Stimulated activated CD4-positive, alpha-beta T cell treated with anti-CD3 and anti-CD28 coated beads, Interleukin-15, amount 100 ng/mL, for 1 hour (primary cell): ENCODE measurements at places on chromosomes 4 and X.
A peak's percentile ranks its signal among the peaks of the same experiment; 100 is the strongest.

- no peak for DNase-seq
Observed at GRCh38 chr4:15951781-15952180, 11.2 kb downstream of the FGFBP2 start.

DNA sequence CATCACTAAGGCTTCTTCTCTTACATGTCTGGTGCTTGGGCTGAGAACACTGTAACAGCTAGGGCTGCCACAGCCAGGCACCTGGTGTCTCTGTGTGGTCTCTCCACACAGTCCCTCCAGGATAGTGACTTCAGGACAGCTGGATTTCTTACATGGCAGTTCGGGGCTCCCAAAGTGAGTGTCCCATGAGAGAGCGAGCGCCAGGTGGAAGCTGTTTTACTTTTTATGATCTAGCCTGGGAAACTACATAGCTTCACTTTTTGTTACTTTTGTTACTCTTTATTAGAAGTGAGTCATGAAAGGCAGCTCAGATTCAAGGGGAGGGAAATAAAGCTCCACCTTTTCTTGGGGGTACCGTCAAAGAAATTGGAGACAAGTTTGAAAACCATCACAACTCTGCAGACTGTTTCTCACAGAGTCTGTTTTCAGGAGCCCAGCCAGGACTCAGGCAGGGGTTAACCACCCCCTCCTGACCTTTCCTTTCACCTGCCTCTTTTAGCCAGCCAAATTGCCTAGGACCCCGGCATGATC, 373.0 kb downstream of the MID1IP1 start:
- no peak for DNase-seq

- no peak for DNase-seq
Observed at GRCh38 chr4:2931512-2932301, 31.5 kb downstream of the NOP14 start.

DNA sequence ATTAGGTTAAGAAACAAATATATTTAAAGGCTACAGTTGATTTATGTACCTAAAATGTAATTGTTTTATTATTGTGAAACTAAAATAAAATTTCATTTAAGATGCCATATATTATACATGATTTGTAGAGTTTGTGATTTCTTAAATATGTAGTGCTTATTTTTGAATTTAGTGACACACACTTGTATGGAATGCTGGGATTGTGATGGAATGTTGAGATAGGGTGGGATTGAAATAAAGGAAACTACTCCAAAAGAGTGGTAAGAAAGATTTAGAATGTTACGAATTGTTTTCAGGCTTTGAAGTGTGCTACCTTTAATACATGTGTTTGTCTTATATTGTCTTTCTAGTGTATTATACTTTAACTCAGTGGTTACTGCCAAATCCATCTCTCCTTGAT, 330.3 kb upstream of the PITX2 start:
- DNase-seq, result no peak

DNA sequence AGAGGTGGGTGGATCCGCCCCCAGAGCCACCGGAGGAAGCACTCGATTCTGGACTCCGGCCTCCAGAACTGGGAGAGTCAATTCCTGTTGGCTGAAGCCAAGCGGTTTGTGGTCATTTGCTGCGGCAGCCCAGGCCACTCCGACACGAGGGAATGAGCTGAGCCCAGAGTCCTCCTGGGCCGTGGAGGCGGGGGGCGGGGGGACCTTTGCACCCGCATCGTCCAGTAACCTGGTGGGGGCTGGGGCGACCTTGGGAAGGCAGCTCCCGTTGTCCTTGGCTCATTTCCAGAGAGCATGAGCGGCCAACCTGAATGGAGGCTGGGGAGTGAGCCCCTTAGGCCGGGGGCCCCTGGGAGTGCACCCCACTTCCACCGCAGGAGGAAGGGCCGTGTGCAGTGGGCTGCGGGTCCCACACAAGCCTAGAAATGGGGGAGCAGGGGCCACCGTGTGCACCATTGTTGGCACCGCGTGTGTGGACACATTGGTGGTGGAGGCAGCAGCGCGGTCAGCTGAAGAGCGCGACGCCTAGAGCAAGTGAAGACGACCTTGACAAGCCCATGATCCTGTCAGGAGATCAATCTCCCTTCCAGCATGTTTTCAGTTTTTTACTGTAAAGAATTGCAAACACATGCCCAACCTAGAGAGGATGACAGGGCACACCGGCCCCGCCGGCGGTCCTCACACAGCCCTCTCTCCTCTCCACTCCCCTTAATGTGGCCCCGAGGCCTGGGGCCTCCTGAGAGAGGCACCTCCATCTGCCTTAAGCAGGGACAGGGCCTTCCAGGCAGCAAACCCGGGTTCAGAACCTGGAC, 19.9 kb upstream of the DUSP9 start:
- no peak for DNase-seq

- DNase-seq, result peak; percentile 10
Observed at GRCh38 chrX:12894074-12895030, 12.1 kb upstream of the TLR8 start.

DNA sequence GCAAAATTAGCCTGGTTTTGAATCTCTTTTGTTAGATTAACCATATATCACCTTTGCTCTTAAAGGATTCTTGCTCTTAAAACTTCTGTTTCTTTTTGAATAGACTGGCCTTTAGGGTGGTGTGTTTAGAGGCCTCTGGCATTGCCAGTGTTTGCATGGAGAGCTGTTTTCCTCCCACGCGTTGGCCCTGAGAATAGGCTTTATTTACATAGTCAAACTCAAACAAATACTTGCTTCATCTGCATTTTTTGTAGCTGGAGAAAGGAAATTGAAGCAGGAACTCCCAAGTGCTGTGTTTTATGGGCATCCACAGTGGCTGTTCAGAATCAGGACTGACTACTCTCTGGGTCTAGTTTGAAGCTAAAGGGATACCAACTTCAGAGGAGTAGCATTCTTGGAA, 2.7 kb downstream of the SHROOM2 start:
- DNase-seq, result no peak

GRCh38 chrX:15143050-15143824, 126.6 kb downstream of the ASB9 start:
- DNase-seq, result peak; percentile 22
